ENCODE measurements at places on chromosomes 3 and 15.

DNA sequence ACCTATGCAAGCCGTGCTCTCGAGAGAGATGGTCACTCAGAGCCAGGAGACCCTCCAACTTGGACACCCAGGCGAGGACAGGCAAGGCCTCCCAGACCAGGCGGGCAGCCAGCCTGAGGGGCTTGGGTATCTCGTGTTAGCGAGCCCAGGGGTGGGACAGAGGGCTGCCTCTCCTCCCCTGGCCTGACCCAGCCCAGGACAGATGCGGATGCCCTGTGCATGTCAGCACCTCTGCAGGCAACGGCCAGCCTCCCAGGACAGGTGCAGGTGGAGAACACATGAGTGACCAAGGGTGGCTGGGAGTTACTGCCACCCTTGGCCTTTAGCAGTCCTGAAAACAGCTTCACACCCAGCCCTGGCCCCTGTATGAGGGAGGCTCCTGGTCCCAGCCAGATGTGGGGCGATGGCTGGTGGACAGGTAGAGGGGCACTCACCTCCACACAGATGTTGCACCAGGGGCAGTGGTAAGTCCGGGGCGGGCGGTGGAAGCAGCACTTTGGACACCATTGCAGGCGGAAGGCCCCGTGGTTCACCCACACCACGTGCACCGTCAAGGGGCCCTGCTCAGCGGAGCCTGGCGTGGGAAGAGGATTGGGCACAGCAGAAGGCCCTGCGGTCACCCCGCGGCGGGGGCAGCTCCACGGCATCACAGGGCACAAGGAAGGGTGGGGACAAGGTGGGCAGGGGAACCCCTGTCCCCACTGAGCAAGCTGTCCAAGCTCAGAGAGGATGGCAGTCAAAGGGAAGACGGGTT is 2.1 kb downstream of the ZDHHC19 start:
- no peak for DNase-seq

GRCh38 chr3:109112946-109113760 is 4.8 kb downstream of the MORC1 start:
- no peak for DNase-seq

DNA sequence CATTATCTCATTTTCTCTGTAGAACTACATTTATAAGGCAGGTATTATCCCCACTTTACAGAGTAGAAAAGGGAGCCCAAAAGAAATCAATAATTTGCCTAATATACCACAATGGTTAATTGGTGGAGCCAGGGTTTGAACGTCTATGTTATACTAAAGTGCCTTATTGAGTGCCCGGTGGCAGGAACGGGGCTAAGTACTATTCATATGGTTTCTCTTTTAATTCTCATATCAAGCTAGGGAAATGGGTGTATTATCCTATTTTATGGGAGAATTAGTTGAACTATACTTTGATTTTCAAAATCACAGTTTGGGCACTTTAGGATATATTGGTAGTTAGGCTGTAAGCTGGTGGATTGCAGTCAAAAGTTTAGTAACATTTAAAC is 1.5 kb downstream of the CEP97 start:
- no peak for DNase-seq

GRCh38 chr15:63870487-63871209 is 36.9 kb upstream of the HERC1 start:
- DNase-seq, result no peak

DNA sequence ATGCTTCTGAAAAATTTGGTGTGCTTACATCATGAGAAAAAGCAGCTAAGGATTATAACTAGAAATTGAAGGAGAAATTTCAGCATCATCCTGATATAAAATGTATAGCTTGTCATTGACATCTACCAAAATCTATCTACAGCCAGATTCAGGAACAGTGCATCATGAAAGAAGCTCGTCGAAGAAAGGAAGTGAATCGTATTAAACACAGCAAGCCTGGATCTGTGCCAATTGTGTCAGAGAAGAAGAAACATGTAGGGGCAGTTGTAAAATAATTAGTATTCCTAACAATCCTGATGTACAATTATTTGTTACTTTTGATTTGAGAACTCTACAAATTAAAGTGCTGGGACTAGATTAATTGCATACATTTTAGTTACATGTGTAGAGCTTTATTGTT is 37.2 kb downstream of the AP4E1 start:
- no peak for DNase-seq

DNA sequence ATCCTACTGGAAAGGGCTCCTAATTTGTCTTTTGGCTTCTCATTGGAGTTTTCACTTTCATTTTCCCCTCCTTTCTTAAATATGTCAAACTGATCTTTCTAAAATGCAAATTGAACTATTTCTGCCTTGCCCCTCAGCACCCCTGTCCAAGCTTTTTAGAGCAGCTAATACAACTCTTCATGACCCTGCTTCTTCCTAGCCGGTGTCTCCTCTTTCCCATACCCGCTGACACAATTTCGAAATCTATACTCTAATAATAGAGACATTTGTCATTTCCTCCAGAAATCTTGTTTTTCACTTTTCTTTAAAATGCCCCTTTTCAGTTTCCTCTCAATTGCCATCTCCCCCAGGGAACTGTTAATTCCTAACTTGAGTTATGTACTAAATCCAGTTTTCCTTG is 2.9 kb upstream of the EPHA3 start:
- no peak for DNase-seq

DNA sequence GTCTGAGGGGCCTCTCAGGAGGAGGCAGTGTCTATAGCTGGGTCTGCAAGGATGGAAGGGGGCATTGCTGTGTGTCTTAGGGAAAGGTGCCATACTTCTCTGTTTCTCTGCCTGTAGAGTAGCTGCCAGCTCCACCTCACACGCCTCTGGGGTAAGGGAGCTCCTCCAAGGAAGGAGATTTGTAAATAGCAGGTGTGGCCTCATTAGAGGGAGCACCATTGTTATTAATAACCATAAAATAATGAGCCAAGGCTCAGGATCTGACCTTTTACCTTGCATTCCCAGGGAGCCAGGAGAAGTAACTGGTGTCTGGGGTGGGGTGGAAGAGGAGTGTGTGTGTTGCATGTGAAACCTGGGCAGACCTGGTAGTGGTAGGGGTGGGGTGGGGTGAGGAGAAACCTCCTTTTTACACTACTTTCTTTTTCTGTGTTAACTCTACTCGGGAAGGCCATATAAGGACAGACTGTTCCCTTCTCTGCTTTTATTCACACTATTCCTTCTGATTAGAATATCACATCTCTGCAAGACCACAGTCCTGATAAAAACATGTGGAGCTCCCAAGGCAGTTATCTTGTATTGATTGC is 2.2 kb upstream of the C15orf39 start:
- no peak for DNase-seq

GRCh38 chr3:101151286-101151913 is 158.2 kb upstream of the ABI3BP start:
- DNase-seq, result no peak

GRCh38 chr15:70152070-70152480 is 54.4 kb upstream of the TLE3 start:
- no peak for DNase-seq

GRCh38 chr3:100516838-100517237 is 24.4 kb downstream of the TMEM45A start:
- DNase-seq, result no peak

GRCh38 chr3:89441141-89441540 is 333.7 kb downstream of the EPHA3 start:
- no peak for DNase-seq

GRCh38 chr3:71513081-71513480 is 70.4 kb downstream of the FOXP1 start:
- no peak for DNase-seq

DNA sequence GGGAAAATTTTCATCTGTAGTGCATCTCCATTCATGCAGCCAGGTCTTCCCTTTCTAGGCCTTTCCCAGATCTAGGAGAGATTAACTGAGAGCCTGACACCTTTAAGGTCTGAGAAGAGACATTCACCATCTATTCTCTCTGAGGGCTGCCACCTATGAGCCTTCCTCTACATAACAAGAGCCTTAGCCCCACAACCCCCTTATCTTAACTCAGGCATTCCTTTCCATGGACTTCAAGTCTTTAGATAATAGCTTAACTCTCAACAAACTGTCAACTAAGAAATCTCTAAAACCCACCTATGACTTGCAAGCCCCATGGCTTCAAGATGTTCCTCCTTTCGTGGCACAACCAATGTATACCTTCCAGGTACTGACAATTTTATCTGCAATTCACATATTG is 121.0 kb downstream of the GABRB3 start:
- DNase-seq, result no peak

DNA sequence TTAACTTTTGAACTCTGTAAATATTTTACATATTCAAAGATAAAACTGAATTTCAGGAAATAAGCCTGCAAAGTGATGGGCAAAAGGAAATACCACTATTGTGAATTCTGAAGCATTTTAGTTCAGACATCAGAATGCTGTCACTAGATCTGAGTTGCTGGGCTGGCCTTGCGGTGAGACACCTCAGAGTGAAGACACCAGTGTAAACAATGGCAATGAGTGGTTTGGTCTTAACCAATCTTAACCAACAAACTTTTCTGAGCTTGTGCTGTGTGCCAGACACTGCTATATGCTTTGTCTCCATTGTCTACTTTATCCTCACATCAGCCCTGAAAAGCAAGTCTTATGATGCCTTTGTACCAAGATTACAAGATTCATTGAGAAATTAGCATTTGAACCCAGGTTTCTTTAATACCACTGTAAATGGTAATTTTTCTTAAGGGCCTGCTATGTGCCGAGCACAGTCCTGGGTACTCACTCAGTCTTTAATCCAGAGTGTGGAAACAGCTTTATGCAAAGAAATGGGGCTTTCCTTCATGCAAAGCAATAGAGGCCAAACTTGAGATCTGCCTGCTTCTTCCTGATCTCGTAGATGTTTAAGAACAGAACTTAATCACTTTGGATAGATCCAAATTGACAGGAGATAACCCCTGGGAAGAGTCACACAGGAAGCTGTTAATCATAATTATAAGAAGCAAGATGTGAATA is 55.0 kb downstream of the TMEM39A start:
- DNase-seq, result no peak

- DNase-seq, result no peak
Measured at GRCh38 chr3:110569073-110569472, 502.5 kb upstream of the NECTIN3 start.
